ENCODE measurements at places on chromosomes 12 and 14.

- no peak for DNase-seq
These were observed 35.7 kb downstream of the RTL1 start for GRCh38 chr14:100867631-100868315.

DNA sequence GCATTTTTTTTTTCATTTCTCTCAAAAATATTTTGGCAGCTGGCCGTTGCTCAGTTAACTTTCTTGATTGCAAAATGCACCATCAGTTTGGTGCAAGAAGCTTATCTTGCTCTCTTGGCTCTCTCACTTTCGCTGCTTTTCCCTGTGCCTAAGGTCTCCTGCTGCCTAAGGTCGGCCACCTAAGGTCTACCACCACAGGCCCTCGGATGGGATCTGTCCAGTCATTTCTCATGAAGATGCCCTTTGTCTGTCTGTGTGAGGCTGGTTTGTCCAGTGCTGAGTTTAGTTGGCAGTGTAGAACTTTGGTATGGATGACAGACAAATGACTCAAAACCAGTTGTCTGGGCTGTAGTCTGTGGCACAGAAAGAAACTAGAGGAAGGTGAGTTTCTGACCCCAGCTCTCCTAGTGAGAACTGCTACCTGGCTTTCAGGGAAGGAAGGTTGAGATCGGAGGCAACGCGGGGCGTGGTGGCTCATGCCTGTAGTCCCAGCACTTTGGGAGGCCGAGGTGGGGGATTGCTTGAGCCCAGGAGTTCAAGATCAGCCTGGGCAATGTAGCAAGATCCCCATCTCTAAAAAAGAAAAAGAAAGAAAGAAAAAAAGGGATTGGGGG, 2.6 kb downstream of the MLXIP start:
- no peak for DNase-seq

GRCh38 chr12:44317651-44318126, 481.8 kb downstream of the TMEM117 start:
- no peak for DNase-seq

DNA sequence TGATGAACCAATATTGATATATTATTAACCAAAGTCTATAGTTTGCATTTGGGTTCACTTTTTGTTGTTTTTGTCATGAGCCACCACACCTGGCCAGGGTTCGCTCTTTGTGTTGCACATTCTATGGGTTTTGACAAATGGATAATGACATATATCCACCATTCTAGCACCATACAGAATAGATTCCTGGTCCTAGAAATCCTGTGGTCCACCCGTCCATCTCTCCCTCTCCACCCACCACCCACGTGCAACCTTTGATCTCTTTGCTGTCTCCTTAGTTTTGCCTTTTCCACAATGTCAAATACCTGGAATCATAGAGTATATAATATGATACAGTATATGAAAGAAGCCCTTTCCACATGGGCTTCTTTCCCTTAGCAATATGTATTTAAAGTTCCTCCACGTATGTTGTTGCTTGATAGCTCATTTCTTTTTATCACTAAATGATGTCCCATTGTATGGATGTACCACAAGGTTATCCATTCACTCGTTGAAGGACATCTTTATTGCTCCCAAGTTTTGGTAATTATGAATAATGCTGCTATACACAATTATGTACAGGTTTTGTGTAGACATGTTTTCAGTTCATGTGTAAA, 7.4 kb downstream of the RPL6 start:
- no peak for DNase-seq

DNA sequence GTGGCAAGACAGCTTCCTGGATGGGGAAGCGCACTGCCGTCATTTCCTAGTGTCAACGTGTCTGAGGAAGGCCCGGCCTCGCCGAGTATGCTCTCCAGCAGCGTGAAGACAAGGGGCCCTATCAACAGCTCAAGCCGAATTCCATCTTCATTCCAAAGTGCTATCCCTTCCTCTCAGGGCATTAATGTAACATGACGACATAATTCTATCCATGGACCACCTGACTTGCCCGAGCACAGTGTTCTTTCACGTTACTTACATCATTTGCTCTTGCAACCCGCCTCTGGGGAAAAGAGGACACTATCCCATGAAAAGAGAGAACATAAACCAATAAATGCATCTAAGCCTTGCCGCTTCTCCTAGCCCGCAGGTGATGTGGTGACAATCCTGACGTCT, 22.9 kb downstream of the CCDC92 start:
- no peak for DNase-seq

- DNase-seq = no peak
These were observed 117.1 kb downstream of the PRKCH start for GRCh38 chr14:61438497-61438859.

DNA sequence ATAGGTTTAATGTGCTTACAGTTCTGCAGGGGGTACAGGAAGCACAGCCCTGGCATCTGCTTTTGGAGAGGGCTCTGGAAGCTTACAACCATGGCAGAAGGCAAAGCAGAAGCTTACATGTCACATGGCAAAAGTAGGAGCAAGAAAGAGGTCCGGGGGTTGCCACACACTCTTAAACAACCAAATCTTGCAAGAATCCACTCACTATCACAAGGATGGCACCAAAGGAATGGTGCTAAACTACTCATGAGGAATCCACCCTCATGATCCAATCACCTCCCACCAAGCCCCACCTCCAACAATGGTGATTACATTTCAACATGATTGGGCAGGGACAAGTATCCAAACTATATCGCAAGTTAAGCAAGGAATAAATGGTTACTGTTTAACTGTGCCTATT, 255.8 kb upstream of the AVPR1A start:
- no peak for DNase-seq

GRCh38 chr14:99554184-99554583, 49.8 kb downstream of the CCDC85C start:
- no peak for DNase-seq

DNA sequence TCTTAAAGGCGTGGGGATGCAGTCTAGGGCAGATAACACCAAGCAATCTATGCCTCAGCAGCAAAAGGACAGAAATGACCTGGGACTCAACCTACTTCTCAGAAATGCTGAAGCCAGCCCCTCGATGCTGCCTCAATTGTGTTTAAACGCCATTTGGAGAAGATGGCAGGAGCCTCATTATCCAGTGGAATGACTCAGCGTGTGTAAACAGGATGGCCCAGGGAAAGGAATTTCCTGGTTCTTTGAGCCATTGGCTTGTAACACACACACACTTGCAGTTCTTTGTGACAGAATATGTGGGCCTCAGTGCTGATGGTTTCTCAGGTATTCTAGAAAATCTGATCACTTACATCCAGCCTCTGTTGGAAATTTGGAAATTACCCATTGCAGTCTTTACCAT, 154.3 kb downstream of the NTF3 start:
- peak; percentile 52 for DNase-seq

GRCh38 chr14:74324931-74325361, 22.2 kb upstream of the ABCD4 start:
- no peak for DNase-seq

DNA sequence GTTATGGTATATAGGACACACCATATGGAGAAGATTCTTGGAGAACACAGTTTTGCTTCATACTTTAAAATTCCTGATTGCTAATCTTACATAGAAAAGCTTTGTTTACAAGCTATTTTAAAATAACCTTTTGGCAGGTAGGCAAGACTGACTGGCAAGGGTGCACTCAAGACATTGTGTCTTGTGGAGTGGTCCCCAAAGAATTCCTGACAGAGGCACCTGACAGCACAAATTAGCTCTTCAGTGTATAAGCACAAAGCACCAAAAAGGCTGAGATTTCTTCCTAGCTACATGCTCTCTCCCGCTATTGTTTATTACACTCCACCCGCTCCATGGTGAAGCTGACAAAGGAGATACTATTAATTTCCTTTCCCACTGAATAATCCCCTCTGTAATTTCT, 139.4 kb downstream of the MON2 start:
- no peak for DNase-seq

- DNase-seq = no peak
These were observed 23.8 kb upstream of the PPP1CC start for GRCh38 chr12:110766311-110767154.

DNA sequence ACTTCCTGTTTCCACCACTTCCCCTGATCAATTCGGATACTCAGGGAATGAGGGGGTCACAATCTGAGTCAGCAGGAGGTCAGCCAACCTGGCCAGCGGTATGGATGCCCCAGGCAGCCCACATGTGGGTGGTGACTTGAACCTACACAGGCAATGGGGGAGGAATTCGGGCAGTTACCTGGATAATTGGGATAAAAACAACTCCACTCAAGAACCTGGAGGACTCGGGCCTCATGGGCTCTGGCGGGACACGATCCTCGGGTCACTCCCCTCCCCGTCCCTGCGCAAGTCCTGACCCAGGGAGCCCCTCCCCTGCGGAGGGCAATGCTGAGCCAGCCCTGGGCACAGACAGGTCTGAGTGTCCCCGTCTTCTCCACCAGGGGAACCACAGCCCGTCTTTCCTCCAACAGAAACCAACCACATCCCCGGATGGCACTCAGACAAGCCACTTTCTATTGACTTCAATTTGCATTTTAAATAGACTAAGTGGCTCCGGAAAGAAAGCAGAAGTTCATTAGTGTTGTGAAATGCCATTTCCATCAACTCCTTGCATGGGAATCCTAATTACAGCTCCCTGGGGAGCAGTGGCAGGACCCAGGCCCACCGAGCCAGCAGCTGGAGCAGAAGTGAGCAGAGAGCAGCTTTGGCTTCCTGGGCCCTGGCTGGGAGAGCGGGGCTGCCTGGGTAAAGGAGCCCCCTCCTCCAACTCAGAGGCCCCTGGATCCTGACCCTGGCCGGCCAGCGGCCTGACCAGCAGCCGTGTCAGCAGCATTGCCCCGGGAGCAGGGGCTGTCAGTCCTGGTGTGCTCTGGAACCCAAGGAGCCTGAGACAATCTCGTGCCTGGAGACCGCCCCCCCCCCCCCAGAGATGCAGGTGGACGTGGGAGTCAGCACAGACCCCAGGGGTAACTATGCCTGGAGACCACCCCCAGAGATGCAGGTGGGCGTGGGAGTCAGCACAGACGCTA, 374.1 kb downstream of the ADGRD1 start:
- no peak for DNase-seq

GRCh38 chr14:49581209-49582112, 4.7 kb downstream of the RPS29 start:
- DNase-seq = no peak

GRCh38 chr12:64039281-64039871, 182.7 kb downstream of the KICS2 start:
- peak; percentile 86 for DNase-seq

Data from DMS153 (cell line).